ENCODE measurements at places on chromosomes 1 and 21.

- DNase-seq, result no peak
These were observed 112.3 kb downstream of the HLX start for GRCh38 chr1:220991506-220991905.

DNA sequence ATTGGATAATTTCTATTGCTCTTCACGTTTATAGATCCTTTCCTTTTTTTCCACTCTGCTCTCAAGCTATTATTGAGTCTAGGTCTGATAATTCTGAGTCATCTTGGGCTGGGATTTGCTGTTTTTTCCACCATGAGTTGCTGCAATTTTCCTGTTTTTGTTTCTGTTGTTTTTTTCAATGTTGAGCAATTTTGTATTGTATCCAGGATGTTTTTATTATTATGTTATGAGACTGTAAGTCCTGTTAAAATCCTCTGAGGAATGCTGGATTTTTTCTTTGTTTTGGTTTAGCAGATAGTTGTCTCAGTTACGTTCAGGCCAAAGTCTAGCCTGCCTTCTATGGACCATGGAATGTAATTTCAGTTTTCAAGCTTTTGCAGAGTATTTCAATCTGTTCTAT lies 13.0 kb upstream of the SLC35A3 start:
- no peak for DNase-seq

GRCh38 chr1:151352021-151352718 lies 5.1 kb upstream of the RFX5 start:
- DNase-seq, result no peak

DNA sequence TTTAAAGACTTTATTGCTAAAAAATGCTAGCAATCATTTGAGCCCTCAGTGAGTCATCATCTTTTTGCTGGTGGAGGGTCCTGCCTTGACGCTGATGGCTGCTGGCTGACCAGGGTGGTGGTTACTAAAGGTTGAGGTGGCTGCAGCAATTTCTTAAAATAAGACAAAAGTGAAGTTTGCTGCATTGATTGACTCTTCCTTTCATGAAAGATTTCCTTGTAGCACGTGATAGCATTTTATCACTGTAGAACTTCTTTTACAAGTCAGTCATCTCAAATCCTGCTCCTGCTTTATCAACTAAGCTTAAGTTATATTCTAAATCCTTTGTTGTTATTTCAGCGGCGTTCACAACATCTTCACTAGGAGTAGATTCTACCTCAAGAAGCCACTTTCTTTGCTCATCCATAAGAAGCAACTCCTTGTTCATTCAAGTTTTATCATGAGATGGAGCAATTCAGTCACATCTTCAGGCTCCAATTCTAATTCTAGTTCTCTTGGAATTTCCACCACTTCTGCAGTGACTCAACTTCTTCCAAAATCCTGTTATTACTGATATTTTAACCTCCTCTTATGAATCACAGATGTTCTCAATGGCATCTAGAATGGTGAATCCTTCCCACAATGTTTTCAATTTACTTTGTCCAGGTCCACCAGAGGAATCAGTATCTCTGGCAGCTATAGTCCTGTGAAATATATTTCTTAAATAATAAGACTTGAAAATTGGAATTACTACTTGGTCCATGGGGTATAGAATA lies 17.6 kb upstream of the RGS1 start:
- DNase-seq, result no peak

- no peak for DNase-seq
These were observed 453.8 kb downstream of the PTPRU start for GRCh38 chr1:29690156-29690555.

GRCh38 chr1:170340308-170340707 lies 191.7 kb upstream of the GORAB start:
- no peak for DNase-seq

DNA sequence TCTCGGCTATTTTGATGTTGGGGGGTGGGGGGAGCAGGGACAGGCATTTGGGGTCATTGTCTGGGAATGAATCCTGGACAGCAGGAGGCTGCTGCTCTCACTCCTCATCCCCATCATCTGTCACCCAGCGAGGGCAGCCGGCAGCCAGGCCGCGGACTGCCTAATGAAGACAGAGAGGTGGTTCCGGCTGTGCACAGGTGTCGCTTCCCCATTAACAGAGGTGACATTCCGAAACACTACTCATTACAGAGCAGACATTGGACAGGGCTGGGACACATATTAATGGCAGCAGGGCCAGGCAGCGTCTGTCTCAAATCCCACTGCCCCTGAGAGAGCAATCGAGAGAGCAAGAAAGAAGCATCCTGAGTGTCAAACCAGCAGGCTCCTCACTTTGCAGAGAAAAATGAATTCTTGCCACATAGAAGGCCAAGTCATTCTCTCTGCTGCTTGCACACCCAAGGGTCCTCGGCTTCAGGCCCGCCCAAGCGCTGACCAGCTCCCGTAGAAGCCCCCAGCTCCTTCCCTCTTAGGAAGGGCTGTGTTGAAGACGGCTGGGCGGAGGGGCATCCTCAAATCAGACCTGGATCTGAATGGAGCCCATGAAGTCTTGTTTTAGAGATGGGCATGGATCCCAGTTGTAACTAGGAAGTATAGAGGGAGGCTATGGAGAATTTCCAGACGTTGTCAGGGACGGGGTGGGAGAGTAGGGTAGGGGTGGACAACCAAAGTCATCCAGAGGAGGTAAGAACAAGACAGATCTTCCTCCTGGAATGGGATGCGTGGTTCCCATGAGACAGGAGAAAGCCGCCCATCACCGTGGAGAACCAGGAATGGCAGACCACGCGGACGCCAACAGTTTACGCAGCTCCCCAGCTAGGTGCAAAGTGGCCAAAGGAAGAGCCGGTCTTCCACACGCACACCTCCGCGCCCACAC lies 8.2 kb upstream of the LEMD1 start:
- no peak for DNase-seq

- DNase-seq, result no peak
These were observed 118.7 kb downstream of the EDEM3 start for GRCh38 chr1:184635980-184636431.

GRCh38 chr21:42262831-42263231 lies 43.9 kb downstream of the ABCG1 start:
- no peak for DNase-seq

GRCh38 chr1:30287976-30288375 lies 435.4 kb downstream of the MATN1 start:
- DNase-seq, result no peak

- no peak for DNase-seq
These were observed 20.1 kb upstream of the TRIM33 start for GRCh38 chr1:114531094-114531493.

- no peak for DNase-seq
These were observed 122.0 kb downstream of the LACTBL1 start for GRCh38 chr1:22850681-22851080.

DNA sequence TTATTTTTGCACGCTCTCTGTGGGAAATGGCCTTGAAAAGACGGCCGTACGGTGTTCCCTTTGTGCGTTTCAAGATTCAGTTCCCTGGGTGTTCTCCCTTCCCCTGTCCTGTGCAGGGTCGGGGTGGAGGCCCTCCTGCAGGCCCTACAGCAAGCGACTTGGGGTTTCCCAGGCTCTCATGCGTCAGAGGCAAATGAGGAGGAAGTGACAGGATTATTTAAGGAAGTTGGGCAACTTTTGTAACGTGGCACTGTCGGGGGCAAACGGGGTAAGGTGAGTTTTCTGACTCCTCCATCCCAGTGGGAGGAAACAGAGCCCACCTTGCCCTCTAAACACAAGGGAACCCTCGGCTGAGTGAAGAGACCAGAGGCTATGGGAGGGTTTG lies 16.1 kb upstream of the AJAP1 start:
- no peak for DNase-seq

DNA sequence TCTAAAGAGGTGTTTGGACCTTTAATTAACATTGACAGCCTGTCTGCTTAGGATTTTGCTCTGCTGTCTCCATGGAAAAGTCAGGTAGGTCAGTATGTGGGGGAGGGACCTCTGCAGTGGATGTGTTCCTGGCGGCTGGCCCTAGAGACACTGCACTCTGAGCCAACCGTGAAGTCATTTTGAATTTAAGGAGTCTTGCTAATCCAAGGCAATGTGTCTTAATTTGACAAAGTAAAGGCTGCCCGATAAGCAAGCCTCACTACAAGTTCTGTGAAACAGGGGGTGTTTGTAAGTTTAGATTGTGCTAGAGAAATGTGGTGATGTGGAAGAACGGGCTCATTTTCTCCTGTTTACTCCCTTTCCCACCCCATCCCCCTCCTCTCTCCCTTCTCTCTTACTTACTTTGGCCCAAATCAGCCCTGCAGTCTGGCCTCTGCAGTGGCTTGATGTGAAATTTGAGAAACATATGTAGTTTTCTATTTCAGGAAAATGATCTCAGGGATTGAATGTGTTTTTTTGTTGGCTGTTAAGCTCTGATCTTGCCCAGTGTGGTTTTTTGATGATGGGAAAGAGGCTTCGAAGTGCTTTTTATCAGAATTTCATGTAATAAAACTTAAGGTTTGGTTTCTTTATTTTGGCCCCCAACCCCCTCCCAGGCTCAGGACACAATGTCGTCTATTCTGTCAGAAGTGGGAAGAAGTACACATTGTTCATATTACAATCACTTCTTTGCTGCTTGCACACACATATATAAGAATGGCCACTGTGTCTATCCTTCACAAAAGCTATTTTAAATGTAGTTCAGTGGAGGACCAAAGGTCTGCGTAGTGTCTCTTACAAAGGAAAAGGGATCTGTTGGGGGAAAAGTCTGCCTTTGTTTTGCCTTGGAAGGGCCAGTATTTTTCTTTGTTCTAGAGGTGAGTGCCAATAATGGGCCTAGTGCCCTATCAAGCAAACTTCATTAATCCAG lies 96.6 kb downstream of the FGGY start:
- DNase-seq, result no peak

DNA sequence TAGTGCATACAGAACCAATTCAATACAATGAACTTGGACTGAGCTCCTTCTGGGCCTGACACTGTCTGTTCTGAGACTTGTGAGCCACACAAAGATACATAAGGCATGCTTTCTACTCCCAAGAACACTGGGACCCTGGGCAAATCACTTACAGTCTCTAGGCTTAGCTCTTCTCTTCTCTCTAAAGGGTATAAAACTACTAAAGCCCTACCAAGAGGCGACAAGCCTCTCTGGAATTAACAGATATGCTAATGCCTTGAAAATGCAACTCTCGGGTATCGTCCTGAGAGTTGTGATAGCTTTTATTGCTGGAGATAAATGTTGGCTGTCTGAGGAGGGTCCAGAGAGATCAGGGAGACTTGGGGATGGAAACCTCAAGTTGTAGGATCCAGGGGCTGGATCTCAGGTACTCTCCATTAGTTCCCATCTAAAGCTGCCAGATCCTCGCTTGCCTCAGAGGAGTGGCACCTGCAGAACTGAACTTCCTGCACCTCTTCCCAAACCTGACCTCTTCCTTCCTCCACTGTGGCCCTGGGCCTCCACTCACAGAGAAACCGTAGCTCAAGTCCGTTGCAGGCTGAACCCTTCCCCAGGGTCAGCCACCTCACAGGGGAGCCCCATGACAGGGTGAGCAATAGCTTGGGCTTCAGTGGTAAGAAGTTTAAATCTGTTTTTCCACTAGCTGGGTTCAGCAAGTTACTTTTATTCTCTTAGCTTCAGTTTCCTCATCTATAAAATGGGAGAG lies 11.5 kb upstream of the CFAP45 start:
- DNase-seq, result no peak

DNA sequence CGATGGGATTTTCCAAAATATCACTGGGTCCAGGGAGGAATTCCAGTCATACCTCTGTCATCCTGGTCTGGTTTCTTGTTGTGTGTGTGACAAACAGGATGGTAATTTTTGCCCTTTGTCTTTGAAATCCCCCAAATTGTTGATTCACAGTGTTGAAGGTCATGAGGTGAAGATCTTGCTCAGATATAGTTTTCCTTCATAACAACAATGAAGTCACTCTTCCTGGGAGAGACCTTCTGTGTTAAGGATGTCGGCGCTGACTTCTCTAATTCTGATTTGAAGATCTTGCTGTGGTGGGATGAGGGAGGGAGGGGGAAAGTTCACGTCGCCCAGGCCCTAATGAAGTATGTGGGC lies 32.2 kb upstream of the MPZL1 start:
- DNase-seq, result no peak

GRCh38 chr1:182574156-182574555 lies 14.9 kb downstream of the RNASEL start:
- no peak for DNase-seq

DNA sequence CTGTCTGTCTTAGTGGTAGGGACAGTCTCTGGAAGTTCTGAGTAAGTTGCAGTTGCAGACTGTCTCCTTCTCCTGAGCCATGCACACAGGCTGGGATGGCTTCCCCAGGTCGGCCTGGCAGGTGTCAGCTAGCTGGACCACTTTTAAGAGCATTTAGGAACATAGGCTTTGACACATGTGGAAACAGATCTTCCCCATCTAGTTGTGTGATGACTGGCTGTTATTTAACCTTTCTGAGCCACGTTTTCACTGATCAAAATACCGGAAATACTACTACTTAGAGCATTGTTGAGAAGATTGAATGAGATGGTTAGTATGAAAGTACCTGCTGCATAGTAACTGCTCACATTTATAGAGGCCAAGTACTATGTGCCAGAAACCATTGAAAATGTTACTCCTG lies 6.2 kb upstream of the MAPKAPK2 start:
- no peak for DNase-seq

- DNase-seq, result no peak
These were observed 175.6 kb upstream of the C1orf174 start for GRCh38 chr1:4075436-4076225.

DNA sequence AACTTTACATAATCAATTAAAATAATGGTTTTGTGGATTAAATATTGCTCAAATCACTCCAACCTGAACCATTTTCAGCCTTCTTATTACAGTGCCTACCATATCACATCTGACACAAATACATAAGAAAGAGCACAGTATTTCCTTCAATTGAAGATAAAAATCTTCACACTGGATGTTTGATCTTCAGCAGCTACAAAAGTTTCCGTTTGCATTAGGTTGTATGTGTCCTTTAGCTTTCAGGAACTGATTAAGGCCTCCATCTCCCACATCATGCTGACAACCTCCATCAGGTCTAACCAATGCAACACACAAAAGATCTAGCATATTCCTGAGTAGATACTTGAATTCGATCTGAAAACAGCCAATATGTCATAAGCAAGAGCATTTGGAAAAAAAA lies 195.1 kb upstream of the NR5A2 start:
- DNase-seq, result no peak

- DNase-seq, result no peak
These were observed 123.0 kb downstream of the PCBP3 start for GRCh38 chr21:45766501-45766900.

- no peak for DNase-seq
These were observed 86.4 kb downstream of the PAX7 start for GRCh38 chr1:18716785-18717678.

Data from stimulated activated CD4-positive, alpha-beta T cell treated with anti-CD3 and anti-CD28 coated beads, Interleukin-15, amount 100 ng/mL, for 1 hour (primary cell).